ENCODE measurements at places on chromosomes 6 and 20.

DNA sequence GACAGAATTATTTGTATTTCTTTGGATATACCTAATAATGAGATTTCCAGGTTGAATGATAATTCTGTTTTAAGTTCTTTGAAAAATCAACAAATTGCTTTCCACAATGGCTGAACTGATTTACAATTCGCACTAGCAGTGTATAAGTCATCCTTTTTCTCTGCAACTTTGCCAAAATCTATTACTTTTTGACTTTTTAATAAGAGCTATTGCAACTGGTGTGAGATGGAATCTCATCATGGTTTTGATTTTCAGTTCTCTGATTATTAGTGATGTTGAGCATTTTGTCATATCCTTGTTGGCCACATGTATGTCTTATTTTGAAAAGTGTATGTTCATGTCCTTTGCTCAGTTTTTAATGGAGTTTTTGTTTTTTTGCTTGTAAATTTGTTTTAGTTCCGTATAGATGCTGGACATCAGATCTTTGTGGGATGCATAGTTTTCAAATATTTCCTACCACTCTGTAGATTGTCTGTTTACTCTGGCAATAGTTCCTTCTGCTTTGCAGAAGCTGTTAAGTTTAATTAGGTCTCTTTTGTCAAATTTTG is 409.8 kb upstream of the CITED2 start:
- DNase-seq = no peak

- DNase-seq = no peak
These were observed 395.1 kb upstream of the CNR1 start for GRCh38 chr6:88561034-88561953.

DNA sequence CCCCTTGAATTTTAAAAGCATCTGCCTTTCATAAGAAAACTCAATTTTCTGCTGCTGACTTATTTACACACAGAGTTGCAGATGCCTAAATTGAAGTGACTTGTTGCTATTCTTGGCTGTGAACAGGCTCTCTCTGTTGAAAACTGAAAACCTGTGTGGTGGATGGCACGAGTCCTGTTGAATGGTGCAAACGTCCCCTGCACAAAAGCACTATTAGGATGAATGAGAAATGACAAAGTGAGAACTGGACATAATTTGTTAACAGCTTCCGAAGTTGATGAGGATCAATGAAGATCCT is 201.7 kb upstream of the PREP start:
- DNase-seq = no peak

- no peak for DNase-seq
These were observed 51.6 kb upstream of the PMEPA1 start for GRCh38 chr20:57761413-57761734.

GRCh38 chr6:130369831-130370230 is 4.0 kb downstream of the TMEM200A start:
- no peak for DNase-seq

GRCh38 chr6:72287801-72288200 is 334.1 kb upstream of the KCNQ5 start:
- no peak for DNase-seq

DNA sequence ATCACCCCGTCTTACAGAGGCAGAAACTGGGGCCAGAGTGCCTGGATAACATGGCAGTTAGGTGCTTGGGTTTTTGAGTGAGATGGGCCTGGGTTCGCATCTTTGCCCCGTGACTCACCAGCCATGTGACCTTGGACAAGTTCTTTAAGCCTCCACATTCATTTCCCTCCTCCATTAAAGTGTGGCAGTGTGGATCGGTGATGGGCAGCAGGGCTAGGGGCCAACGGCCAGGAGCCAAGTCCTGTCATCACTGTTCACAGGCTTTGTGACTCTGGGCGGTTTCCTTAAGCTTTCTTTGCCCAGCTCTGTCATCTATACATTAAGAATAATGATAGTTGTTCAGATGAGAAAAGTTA is 85.5 kb upstream of the PMEPA1 start:
- DNase-seq = no peak

GRCh38 chr6:139801571-139802321 is 427.3 kb upstream of the CITED2 start:
- DNase-seq = no peak

DNA sequence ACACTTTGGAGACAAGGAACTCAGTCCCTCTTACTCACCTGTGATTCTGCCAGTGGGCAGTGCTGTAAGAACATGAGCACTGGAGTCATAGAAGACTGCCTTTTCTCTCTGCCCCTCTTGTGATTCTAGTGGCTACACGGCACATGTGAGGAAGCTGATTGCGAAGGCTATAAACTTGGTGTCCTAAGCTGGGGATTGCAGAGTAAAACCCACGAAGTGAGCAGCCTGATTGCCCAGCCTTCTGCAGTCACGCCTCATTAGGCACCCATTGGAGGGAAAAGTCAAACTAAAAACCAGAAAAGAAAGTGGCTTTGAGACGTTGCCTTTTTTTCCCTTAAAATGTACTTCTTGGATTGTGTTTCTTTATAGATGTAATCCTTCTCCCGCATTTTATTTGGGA is 748.4 kb upstream of the CHD6 start:
- no peak for DNase-seq
